ENCODE measurements at places on chromosomes 4 and X.

DNA sequence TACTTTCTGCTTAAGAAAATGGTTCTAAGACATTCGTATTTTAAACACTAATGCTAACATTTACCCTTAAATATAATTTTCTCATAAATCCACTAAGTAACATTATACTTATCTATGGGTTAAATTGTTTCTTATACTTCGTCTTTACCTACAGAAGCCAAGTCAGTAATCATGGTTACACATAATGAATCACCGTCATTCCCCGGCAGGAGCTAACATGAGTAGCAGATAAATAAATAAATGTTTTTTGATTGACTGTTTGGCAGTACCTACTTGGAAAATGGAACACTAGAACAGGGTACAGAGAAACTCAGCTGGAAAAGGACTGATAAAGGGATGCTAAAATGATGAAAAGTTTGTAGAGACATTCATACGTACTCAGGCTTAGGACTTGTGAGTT, 430.4 kb downstream of the ACTRT1 start:
- no peak for DNase-seq

DNA sequence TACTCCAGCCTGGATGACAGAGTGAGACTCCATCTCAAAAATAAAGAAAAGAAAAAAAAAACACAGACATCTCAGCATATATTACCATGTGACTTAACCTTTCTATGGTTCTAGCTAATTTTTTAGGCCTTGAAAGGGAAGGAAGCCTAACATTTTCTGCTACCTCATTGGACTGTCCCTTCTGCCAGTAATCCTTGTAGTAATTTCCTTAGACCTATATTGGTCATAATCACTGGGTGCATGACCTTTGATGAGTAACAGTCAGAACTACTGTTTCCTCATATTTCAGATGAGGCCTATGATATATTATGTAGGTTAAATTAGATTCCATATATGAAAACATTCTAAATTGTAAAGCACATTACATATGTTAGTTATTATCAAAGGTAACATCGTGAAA, 9.6 kb downstream of the XIAP start:
- DNase-seq: no peak

GRCh38 chrX:44036336-44036735, 63.1 kb upstream of the NDP start:
- DNase-seq: no peak

DNA sequence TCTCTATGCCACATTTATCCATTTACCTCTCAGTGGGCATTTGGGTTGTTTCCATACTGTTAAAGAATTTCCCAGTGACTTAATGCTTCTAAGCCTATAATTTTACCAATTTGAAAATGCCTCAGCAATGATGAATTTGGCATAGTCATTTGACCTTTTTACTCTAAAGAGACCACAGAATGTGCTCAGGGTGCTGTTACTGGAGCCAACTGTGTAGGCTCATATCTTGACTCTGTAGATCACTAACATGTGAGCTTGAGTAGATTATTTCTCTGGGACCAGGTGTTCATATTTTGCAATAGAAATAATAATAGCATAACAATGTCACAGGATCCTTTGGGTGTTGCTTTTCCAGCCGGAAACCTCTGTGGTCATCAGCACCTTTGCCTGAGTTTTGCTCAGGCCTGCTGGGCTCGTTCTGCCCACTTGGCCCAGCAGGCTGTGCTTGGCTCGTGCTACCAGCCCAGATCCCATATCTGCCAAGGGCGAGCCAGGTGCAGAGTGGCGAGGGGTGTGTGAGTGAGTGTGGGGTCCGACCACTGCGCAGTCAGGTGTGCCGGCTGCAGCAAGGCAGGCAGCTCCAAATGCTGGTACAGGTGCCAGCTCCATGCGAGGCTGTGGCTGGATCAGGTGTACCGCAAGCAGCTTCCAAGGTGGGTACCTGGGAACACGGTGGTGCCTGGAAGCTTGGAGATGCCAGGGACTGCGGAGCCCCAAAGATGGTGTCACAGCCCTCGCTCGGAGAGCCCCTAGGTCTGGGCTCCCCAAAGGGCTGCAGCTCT, 70.6 kb upstream of the ANK2 start:
- no peak for DNase-seq

DNA sequence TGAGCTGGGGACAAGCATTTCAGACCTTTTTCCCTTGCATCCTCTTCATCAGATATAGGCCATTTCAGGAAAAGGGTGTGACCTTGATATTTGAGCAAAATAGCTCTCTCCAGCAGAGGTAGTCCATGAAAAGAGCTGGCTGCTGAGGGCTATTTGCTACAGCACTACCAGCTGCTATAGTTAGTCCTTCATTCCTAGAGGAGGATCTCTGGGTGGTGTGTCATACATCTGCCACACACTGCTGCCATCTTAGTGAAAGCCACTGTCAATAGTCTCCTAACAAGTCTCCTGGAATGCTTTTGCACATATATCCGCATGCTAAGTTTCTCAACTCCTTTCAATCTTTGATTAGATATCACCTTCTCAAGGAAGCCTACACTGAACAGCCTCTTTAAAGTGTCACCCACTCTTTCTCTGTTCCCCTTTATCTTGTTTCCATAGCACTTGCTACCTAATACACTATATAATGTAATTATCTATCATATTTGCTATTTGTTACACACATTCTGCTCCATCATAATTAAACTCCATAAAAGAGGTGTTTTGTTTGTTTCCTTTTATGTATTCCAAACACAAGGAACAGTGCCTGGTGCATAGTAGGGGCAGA, 131.9 kb downstream of the TBC1D19 start:
- DNase-seq: no peak

DNA sequence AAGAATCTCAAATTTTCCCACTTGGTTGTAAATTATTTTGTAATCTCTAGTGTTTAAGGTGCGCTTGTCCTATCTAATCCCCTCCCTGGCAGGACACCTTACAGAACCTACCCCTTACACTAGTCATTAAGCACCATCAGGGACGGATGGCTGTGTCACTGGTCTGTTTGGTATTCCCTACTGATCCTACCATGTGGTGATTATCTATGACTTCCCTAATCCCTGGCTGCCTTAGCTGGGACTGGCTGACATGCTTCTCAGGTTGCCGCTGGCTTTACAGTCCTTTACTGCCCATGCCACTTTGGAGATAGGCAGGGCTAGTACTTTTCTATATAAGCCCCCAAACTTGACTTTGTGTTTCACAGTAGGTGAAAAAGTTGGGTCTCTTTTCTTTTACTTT, 58.6 kb downstream of the ELOVL6 start:
- no peak for DNase-seq

GRCh38 chrX:154457491-154458115, 478 bp upstream of the PLXNA3 start:
- peak; percentile 72 for DNase-seq

- peak; percentile 10 for DNase-seq
Observed at GRCh38 chrX:81377329-81377728, 175.4 kb downstream of the SH3BGRL start.

- peak; percentile 50 for DNase-seq
Observed at GRCh38 chr4:1511441-1512041, 105.3 kb upstream of the NKX1-1 start.

DNA sequence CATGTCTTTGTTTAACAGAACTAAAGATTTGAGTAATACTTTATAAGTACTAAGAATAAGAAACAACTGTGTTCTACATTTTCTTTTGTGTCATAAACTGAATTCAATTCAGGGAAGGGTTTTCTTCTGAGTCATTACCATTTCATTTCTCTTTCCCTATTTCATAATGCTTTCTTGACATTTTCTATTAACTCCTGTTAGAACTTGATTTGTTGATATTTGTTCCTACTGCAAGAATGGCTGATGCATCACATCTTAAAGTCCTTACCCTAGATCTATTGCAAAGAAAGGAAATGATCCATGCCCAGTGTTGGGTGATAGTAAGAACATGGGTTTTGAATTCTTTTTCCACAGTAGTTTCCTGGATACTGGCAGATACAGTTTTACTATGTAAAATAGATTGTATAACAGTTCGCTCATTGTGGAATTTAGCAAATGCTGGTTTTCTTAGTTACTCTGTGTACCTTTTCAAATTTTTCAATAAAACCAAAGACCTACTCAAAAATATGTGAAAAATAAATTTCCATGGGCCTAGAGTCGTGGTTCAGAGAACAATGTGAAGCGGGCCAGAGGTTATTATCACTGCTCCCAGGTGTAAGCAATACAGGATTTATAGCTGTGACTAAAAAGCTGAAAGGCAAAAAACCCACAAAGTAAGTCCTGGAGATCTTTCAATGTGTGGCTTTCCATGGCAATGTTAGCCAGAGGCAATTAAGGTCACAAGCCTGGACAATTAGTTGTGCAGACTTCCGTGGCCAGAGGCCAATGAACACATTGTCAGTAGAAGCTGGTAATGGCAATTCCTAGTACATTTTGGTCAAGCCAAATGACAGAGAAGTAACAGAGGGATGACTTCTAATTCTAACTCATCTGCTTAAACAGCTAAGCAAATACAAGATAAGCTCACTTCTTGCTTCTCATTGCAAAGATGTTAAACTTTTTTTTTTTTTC, 127.3 kb upstream of the FAT4 start:
- no peak for DNase-seq
